ENCODE measurements at places on chromosomes 1 and 21.

DNA sequence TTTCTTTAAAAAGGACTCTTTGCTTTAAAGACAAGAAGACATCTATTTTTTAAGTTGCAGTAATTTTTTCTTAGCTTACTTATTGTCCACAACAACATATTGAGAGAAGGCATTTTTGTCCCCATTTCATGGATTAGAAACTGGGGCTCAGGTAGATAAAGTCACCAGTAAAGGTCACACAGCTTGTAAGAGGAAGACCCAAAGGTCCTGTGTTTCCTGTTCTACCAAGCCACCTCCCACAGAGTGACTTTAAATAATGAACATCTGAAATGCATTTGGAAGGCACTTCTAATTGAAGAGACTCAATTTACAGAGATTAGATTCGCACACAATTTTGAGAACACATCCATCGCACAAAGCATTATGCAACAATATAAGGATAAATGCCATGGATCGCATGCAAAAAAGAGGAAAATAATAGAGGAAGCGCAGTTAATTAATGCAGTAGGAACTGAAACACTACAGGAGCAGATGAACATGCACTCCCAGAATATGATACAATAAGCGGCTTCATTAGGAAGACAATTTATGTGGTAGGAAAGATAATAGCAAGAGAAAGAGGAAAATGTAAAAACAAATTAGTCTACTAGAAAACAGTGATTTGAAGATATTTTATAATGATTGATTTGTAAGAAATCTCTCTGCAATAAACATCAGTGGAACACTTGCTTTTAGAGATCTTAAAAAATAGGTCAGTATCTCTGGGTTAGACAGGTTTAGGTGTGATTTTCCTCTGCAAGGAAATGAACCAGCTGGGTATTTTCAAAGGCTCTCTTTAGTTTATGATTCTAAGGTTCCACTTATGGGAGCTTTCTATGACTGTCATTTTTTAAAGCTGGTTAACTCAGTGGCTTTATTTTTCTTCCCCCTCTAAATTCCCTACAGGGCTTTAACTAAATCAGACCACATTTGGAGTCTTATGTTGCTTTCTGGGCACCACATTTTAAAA is 27.1 kb upstream of the CD2 start:
- DNase-seq: no peak

GRCh38 chr1:44777969-44778635 is 2.8 kb downstream of the RPS8 start:
- DNase-seq: no peak

DNA sequence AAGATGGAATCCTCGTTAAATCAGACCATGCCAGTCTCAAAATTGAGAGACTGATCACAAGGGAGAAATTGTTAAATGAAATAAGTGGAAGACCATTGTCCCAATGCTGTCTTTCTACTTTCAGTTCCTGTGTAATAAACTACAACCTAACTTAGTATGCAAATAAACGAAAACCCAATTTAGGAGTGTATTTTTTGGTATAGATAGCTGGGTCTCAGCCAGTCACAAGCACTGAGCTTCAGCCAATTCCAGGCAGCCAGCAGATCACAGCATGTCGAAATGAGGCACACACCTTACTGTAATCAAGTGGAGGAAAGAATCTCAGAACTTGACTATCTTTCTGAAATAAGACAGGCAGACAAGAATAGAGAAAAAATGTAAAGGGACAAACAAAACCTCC is 33.0 kb upstream of the VN1R5 start:
- no peak for DNase-seq

DNA sequence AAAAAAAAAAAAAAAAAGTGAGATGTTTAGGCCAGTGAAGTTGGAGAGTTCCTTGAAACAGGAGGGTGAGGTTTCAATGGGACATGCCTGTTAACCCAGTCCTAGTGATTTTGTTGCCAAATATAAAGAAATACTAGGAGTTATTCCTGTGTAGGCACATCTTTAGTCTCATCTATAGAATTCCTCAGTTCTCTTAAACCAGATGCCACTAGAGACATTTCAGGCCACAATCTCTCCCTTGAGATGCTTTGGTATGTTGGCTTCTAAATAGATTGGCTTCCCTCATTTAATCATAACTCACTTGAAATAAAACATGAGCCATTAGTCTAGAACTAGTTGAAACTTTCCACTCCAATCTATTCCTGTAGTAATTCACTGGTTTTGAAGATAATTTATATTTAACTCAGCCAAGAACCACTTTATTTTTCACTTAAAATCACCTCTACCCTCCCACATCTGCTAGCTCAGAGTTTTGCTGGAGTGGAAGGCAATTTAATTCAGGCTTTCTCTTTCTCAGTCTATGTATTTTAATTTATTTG is 29.8 kb downstream of the GPR137B start:
- no peak for DNase-seq

GRCh38 chr1:70587872-70588366 is 176.9 kb downstream of the CTH start:
- no peak for DNase-seq

DNA sequence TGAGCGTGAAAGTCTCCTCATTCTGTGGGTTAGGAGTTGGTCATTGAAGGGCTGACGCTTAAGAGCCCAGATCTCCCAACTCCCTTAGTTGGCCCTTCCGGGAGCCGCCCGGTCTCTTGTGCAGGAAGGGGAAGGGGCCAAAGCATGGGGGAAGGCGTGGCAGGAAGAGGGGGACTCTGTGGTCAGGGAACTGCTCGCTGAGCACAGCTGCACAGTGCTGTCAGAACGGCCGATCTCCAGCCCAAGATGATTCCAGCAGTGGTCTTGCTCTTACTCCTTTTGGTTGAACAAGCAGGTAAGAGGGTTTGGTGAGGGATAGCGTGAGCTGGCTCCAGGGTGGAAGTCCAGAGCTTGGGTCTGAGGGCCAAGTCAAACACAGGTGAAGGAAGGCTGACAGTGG is at the start of gene FCER1G:
Gene FCER1G (plus strand): TSS at position 220 of the 400 bp plus-strand sequence. CDS start 27 bp downstream, at position 247.
- no peak for DNase-seq

DNA sequence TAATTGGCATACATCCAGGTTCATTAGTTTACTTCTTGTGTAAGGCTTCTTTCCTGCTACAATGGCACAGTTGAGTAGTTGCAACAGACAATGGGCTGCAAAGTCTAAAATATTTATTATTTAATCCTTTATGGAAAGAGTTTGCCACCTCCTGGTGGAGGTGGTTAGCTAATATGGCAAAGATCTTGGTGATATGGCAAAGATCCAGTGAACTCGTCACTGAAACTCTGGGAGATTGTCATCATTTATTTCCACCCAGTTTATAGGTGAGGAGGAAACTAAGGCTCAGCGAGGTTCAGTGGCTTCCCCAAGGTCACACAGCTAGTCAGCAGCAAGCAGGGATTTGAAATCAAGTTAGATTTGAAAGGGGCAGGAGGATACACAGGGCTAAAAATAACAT is 16.1 kb upstream of the IFFO2 start:
- no peak for DNase-seq

- no peak for DNase-seq
Measured at GRCh38 chr1:101364370-101365120, 127.7 kb downstream of the S1PR1 start.

- no peak for DNase-seq
Measured at GRCh38 chr21:35035581-35035980, 13.5 kb downstream of the RUNX1 start.

- DNase-seq: no peak
Measured at GRCh38 chr1:180947901-180948640, 35.4 kb downstream of the KIAA1614 start.

DNA sequence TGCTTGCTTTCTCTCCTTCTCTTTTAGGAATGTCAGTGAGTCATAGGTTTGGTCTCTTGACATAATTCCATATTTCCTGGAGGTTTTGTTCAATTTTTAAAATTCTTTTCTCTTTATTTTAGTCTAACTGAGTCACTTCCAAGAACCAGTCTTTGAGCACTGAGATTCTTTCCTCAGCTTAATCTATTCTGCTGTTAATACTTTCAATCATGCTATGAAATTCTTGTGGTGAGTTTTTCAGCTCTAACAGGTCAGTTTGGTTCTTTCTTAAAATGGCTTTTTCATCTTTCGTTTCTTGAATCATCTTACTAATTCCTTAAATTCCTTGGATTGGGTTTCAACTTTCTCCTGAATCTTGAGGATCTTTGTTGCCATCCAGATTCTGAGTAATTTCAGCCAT is 321.0 kb downstream of the PTBP2 start:
- no peak for DNase-seq

GRCh38 chr1:63316984-63317816 is 5.2 kb upstream of the FOXD3 start:
- no peak for DNase-seq
